ENCODE measurements at places on chromosomes 7 and 10.

DNA sequence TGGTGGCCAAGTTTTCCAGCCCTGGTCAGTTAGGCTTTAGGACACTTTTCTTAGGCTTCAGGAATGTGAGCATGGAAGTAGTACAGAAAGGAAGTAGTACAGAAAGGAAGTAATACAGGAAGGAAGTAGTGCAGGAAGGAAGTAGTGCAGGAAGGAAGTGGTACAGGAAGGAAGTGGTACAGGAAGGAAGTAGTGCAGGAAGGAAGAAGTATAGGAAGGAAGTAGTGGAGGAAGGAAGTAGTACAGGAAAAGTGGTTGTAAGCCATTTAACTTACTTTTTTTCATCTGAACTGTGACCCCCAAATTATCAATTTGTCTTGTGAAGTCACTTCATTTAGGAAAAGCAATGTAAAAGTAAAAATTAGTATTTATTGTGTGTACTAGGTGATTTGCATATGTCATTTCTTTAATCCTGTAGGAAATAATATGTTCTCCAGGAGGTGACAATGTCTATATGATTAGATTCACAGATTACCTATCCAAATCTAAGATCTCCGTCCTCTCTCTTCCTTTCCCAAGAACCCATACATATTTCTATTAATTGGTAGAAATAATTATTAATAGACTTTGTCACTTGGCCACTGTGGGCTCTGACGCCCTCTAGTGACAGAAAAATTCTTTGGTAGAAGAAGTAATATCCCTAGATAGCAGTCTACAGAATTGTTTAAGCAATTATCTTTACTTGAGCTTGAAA, 3.9 kb upstream of the FAS start:
- DNase-seq: peak; percentile 43

DNA sequence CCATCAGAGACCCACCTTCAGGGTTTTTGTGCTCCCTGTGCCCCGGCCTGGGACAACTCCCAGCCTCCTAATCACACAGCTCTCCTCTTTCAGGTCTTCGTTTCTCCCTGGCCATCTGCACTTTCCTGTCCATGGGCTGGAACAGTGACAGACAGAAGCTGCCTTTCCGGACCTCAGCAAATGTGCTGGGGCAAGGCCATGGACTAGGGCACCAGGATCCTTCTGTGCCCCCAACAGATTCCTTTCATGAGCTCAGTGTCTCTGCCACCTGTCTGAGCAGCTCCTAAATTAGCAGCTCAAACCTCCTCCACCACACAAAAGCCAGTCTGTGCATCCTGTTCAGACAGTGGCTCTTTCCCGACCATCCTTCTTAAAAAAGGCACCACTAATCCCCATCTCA, 41.9 kb upstream of the FRMD4A start:
- DNase-seq: no peak

- DNase-seq: no peak
Observed at GRCh38 chr7:119737390-119737789, 535.6 kb upstream of the KCND2 start.

DNA sequence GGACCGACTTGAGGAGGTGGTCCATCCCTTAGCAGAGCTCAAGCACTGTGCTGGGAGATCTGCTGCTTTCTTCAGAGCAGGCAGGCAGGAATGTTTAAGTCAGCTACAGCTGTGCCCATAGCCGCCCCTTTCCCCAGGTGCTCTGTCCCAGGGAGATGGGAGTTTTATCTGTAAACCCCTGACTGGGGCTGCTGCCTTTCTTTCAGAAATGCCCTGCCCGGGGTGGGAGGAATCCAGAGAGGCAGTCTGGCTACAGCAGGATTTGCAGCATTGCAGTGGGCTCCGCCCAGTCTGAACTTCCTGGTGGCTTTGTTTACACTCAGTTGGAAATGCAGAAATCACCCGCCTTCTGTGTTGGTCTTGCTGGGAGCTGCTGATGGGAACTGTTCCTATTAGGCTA, 51.2 kb upstream of the SEMA3A start:
- no peak for DNase-seq

GRCh38 chr10:22414146-22414545, 68.8 kb downstream of the SPAG6 start:
- DNase-seq: no peak

Data from fibroblast of skin of back (primary cell).